ENCODE measurements at places on chromosomes 6 and 20. TPM values are rescaled to one million over a fixed set of nuclear protein-coding genes. Genes with fewer than 3 reads are reported as not detected.

- DNase-seq: no peak
These were observed 27.3 kb downstream of the WRNIP1 start for GRCh38 chr6:2792330-2793110.

DNA sequence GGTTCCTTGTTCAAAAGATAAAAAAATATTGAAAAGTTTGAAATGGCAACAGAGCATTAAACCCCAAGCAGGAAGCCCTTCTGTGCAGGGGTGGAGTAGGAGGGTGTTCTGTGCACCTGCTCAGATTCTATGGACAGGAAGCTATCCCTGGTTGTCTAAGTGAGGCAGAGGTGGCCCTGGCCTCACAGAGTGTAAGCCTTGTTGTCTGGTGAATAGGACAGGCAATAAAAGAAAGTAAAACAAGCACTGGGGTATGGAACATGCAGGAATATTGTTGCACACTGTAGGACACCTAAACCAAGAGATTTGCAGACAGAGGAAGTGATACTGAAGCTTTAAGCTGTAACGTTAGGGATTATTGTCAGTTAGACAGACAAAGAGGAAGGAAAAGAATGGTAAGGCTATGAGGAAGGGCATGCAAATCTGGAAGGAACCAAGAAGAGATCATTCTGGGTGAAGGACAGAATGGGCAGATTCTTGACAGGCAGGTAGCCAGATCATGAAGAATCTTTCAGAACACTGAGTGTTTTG, 66.8 kb downstream of the TBC1D7 start:
- no peak for DNase-seq

GRCh38 chr6:136593748-136594490, 43.7 kb upstream of the MAP7 start:
- DNase-seq: no peak

- DNase-seq: no peak
These were observed 32.3 kb upstream of the SLC22A23 start for GRCh38 chr6:3489027-3489757.

The DAAM2 gene
- total RNA-seq: 62.1 TPM

- no peak for DNase-seq
These were observed 195.7 kb downstream of the TASP1 start for GRCh38 chr20:13442986-13443385.

GRCh38 chr6:28811873-28812272, 111.9 kb downstream of the TRIM27 start:
- no peak for DNase-seq

- DNase-seq: no peak
These were observed 84.6 kb upstream of the JAG1 start for GRCh38 chr20:10758446-10758845.

The PNLDC1 gene
- not detected for total RNA-seq

The SIRPG gene
- not detected for total RNA-seq

The FRK gene
- total RNA-seq: 9.3 TPM

DNA sequence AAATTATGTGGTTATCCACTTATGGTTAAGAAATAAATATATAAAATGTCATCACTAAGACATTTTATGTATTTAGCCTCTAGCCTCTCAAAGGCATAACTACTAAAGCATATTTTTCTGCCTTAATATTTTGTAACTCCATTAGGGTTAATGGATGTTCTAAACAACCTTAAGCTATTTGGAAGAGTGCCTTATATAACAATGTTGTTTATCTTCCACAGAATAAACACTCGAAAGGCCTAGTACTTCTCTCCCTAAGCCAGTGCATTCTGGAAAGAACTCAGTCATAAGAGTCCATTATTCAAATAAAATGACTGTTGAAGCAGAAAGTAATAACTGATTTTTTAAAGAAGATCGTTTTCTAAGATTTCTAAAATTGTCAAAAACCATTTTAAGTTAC, 15.0 kb upstream of the PRIM2 start:
- no peak for DNase-seq

DNA sequence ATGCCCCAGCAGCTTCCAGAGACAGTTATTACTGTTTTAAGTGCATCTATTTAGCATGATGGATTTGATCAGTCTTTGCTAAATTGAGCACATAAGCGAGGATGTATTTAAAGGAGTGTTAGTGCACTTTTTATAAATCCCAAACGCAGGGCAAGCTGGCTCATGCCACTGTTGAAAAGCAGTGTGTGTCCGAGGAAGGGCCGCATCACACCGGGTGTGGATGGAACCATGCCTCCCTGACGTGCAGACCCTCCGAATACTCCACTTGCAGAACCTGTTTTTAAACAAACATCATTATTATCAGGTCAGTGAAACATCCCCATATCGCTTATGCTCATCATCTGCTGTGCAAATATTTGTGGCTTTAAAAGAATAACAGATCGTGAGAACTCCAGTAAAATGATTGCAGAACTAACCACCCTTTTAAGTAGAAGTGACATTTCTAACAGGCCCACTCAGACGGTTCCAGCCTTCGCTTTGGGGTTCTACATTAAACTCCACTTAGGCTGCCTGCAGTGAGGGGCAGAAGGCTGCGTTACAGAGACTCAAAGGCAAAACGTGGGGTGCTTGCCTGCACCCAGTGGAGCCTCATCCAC, 190.1 kb downstream of the CDH4 start:
- DNase-seq: no peak

The OPRM1 gene
- not detected for total RNA-seq

- DNase-seq: no peak
These were observed 109.9 kb downstream of the FYN start for GRCh38 chr6:111763381-111763780.
